ENCODE measurements at places on chromosomes 6 and 20. TPM values are rescaled to one million over a fixed set of nuclear protein-coding genes. Genes with fewer than 3 reads are reported as not detected.

DNA sequence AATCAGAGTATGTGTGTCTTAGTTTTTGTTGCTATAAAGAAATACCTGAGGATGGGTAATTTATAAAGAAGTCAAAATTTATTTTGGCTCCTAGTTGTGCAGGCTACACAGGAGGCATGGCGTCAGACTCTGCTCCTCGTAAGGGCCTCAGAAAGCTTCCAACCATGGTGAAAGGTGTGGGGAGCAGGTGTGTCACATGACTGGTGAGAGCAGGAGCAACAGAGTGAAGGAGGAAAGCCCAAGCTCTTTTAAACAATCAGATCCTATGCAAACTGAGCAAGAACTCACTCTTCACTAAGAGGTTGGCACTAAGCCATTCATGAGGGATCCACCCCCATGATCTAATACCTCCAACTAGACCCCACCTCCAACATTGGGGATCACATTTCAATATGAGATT lies 1524.3 kb downstream of the HACE1 start:
- H3K4me1 ChIP-seq = no peaks in the 10 kb centered on the region
- DNase-seq = no peak
- no peaks in the 10 kb centered on the region for H3K27me3 ChIP-seq
- no peak overlapping the region for H3K27ac ChIP-seq

GRCh38 chr6:79438030-79438429 lies 99.2 kb downstream of the LCA5 start:
- no peaks in the 10 kb centered on the region for H3K36me3 ChIP-seq
- H3K4me1 ChIP-seq = no peaks in the 10 kb centered on the region
- H3K27me3 ChIP-seq = no peaks in the 10 kb centered on the region
- H3K4me3 ChIP-seq = no peak overlapping the region

GRCh38 chr6:54846243-54846856 lies at the start of gene FAM83B:
Gene FAM83B (plus strand): TSS chr6:54846771. CDS start chr6:54870247, 23,476 bp downstream.
- no peaks in the 10 kb centered on the region for H3K36me3 ChIP-seq
- peak within 1 kb of the TSS; percentile 89 for H3K4me3 ChIP-seq

- no peak overlapping the region for H3K4me3 ChIP-seq
- H3K36me3 ChIP-seq = no peaks in the 10 kb centered on the region
- H3K4me1 ChIP-seq = no peaks in the 10 kb centered on the region
- peaks cover 27% of the 10 kb centered on the region for H3K27me3 ChIP-seq
- DNase-seq = no peak
Measured at GRCh38 chr6:88166493-88167351, 575 bp upstream of the CNR1 start.

GRCh38 chr6:35230950-35231349 lies 17.2 kb downstream of the SCUBE3 start:
- no peaks in the 10 kb centered on the region for H3K36me3 ChIP-seq
- no peak for DNase-seq
- H3K4me3 ChIP-seq = no peak overlapping the region
- H3K27ac ChIP-seq = no peak overlapping the region

DNA sequence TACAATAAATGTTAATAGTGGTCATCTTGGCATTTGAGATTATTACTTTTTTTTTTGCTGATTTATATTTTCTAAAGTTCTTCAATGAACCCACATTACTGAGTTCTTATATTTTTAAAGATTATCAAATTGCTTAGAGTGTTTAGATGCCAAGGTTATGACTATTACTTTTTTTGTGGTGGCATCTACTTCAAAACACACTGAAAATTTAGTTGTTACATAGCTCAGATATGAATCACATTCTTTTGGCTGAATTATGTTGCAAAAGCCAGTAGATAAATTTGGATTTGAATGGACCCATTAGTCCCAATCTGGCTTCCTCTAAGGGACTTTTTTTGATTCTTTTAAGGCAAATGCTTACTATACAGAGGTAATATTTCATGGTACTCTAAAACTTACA lies 8.9 kb downstream of the UTRN start:
- H3K27ac ChIP-seq = no peak overlapping the region
- DNase-seq = no peak
- H3K4me3 ChIP-seq = no peak overlapping the region
- no peaks in the 10 kb centered on the region for H3K27me3 ChIP-seq
- H3K4me1 ChIP-seq = peaks cover 11% of the 10 kb centered on the region
- no peaks in the 10 kb centered on the region for H3K36me3 ChIP-seq

DNA sequence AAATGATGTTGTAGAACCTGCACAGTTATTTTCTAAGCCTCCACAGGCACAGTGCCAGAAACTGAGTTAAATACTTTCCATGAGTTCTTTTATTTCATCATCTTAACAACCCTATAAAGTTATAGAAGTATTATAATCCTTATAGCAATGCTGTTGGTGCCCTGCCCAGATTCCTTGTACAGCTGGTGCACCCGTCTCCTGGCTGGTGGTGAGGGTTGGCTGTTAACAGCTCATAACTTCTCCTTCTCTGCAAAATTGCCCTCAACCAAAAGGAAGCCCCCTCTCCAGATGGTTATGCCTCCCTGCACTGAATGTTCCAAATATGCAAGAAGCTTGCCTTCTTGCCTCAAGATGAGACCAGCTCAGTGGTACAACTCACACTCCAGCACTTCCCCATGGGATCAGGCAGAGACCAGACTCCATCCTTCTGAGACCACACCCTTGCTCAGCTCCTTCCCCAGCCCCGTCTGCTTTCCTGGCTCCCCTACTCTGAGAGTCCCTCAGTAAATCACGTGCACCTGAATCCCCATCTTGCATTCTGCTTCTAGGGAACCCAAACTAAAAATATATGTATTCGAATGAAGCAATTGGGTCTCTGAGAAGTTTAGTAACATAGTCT lies 304.4 kb upstream of the PLCB4 start:
- H3K36me3 ChIP-seq = no peaks in the 10 kb centered on the region
- no peak for DNase-seq
- no peaks in the 10 kb centered on the region for H3K4me1 ChIP-seq
- H3K27ac ChIP-seq = no peak overlapping the region
- H3K27me3 ChIP-seq = no peaks in the 10 kb centered on the region

DNA sequence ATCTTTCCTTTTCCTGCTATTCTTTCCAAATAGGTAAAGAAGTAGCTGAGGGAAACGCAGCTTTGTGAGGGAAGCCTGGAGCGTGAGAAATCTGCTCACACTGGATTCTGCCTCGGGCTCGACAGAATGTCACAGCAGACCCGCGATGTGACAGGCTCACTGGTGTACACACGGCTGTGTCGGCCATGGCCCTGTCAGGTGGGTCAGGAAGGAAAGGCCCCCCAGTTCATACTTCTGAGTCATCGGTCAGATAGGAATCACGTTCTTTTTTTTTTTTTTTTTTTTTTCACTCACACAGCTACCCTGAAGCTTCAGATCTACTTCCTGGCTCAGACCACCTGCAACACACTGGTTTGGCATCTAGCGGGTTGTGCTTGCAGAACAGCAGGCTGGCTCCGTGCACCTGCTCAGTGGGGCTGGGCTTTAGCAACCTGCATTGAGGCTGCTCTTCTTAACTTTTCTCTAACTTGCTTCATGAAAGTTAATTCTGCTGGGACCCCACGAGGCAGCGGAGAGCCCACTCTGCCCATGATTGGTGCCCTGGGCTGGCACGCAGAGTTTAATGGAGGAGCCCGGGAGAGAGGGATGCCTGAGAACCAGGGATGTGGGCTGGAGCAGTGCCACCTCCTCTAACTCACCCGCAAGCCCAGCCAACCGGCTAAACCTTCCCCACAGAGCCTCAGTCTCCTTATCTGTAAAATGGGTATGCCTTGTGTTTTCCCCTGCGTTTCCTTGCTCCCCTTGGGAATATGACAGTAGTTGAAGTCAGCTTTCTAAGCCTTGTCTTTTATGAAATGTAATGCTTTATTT lies 61.5 kb upstream of the FNDC1 start:
- no peak for DNase-seq
- H3K36me3 ChIP-seq = no peaks in the 10 kb centered on the region
- peaks cover 39% of the 10 kb centered on the region for H3K4me1 ChIP-seq
- no peaks in the 10 kb centered on the region for H3K27me3 ChIP-seq
- H3K4me3 ChIP-seq = no peak overlapping the region

DNA sequence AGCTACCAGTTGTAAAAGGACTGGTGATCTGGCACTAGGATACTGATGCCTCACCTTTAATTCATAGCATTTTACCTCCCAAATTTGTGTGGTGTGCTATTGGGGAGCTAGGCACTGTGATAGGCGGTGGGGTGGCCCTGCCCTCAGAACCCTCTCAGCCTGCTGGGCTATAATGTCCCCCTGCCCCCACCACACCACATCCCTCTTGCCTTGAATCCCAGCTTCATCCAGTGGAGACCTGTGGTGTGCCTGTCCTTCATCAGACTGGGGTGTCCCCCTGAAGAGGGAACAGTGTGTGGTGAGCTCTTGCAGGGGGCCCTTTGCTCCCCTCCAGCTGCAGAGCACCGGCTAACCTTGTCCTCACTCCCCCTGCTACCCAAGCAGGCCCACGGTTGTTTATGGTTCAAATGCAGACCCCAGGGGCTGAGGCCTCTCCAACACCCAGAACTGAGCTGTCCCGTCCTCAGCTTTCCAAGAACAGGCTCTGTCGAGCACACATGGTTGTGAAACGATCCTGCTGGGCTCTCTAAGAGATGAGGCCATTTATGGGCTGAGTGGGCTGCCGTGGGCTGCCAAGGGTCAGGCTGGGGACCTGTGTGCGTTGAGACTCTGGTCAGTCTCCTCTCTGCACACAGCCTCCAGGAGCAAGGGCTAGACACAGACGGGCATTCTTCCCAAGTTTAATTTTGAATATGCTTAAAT lies 26.9 kb upstream of the VEGFA start:
- no peaks in the 10 kb centered on the region for H3K4me1 ChIP-seq
- H3K4me3 ChIP-seq = no peak overlapping the region
- no peak overlapping the region for H3K27ac ChIP-seq
- DNase-seq = no peak

DNA sequence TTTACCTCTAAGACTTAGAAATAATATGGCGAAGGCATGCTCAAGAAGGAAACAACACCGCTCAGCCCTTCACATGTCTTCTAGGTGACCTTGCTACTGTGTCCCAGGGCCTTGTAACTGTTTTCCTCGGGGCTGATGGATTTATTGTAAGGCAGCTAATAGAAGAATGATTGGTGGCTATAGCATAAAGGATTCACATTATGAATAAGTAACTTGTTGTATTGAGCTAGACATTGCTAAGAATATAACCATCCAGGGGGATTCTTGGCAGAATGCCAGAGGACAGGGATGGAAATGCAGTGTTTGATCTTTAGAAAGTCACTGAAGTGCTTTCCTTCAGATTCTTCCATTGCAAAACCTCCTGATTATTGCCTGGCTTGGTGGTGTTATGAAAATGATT lies 54.9 kb downstream of the PLEKHG1 start:
- H3K27ac ChIP-seq = no peak overlapping the region
- H3K27me3 ChIP-seq = no peaks in the 10 kb centered on the region
- H3K4me3 ChIP-seq = no peak overlapping the region
- no peak for DNase-seq

DNA sequence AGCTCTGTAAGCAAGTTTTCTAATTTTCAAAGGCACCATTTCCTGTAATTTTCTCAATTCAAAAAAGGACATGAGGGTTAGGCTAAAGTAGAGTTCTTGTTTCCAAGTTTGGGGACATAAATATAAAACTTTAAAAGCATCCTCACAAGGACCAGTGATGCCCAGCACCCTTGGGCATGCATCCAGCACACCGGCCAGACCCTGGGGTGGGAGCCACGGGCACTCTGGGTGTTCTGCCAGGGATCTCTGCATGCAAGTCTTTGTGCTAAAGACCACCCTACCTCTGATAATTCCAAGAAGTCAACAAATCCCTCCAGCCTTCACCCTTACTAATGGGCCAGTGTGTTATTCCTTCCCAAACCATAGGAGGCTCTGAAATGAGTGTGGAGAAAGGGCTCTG lies 46.5 kb downstream of the PLCG1 start:
- H3K27ac ChIP-seq = no peak overlapping the region
- no peaks in the 10 kb centered on the region for H3K36me3 ChIP-seq
- no peak overlapping the region for H3K4me3 ChIP-seq

GRCh38 chr6:127404133-127404532 lies 55.1 kb downstream of the KIAA0408 start:
- no peaks in the 10 kb centered on the region for H3K27me3 ChIP-seq
- no peak overlapping the region for H3K4me3 ChIP-seq
- no peak for DNase-seq
- no peaks in the 10 kb centered on the region for H3K36me3 ChIP-seq
- no peaks in the 10 kb centered on the region for H3K4me1 ChIP-seq
- no peak overlapping the region for H3K27ac ChIP-seq

DNA sequence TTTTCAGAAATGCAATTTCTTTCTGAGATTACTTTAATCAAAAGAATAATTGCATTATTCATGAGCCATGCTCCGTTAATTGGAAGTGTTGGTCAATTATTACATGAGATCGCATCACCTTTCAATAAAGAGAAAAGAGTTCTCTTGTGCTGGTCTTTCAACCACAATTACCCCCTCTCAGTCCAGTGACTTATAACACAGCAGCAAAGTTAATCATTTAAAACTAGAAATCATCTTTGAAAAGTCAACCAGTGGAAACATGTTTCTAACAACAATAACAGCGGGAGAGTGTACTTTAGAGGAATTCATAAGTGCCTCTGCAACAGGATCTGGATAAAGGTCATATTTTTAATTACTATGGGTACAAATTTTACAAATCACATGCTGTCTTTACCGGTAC lies 384.4 kb upstream of the AGPAT4 start:
- no peak overlapping the region for H3K4me3 ChIP-seq
- no peak overlapping the region for H3K27ac ChIP-seq

DNA sequence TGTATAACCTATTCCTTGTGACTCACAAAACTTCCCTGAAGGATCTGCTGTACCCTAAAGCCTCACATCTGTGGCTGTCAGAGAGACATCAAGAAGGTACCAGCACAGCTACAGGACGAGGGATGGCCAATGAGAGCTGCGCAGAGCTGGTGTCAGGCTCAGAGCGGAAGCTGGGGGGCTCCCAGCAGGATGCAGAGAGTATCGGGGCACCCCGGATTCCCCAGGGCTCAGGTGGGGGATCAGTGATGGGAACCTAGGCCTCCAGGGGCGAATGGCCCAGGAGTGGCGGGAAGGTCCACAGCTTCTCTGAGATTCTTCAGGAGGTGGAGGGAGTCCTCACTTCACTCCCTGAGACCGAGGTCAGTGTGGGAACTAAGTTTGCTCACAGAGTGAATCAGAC lies 30.9 kb upstream of the SMOC2 start:
- no peak overlapping the region for H3K4me3 ChIP-seq
- H3K36me3 ChIP-seq = no peaks in the 10 kb centered on the region
- no peaks in the 10 kb centered on the region for H3K27me3 ChIP-seq
- DNase-seq = no peak
- no peak overlapping the region for H3K27ac ChIP-seq
- H3K4me1 ChIP-seq = no peaks in the 10 kb centered on the region

DNA sequence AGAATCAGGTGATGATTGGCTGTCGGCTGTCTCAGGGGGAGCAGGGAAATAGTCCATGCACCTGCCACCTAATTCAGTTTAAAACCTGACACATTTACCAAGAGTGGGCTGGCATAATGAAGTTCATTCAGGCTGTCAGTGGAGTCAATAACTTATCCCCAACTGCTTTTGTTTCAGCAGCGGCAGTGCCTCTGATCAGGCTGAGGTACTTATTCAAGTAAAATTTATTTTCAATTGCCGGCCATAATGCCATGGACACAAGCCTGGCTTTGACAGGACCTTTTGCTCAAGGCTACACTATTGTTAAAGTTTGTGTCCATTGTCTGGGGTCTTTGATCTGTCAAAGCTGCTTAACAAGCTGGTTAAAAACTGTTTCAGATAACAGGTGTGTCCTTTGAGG lies 20.6 kb downstream of the OLIG3 start:
- H3K27ac ChIP-seq = no peak overlapping the region
- no peaks in the 10 kb centered on the region for H3K36me3 ChIP-seq
- H3K27me3 ChIP-seq = no peaks in the 10 kb centered on the region
- DNase-seq = no peak
- no peaks in the 10 kb centered on the region for H3K4me1 ChIP-seq

The SPATS1 gene
- total RNA-seq = not detected

The SLC35D3 gene
- not detected for total RNA-seq

The PROKR2 gene
- not detected for total RNA-seq

The FAM184A gene
- total RNA-seq = 2.4 TPM

The ARFGEF3 gene
- total RNA-seq = 3.8 TPM

The TNFRSF6B gene
- total RNA-seq = 147 TPM

Data from HCT116 (cell line).